ENCODE measurements at places on chromosomes 1 and 21.
A peak's percentile ranks its signal among the peaks of the same experiment; 100 is the strongest.

GRCh38 chr1:30109853-30110252, 613.5 kb downstream of the MATN1 start:
- no peak for DNase-seq

DNA sequence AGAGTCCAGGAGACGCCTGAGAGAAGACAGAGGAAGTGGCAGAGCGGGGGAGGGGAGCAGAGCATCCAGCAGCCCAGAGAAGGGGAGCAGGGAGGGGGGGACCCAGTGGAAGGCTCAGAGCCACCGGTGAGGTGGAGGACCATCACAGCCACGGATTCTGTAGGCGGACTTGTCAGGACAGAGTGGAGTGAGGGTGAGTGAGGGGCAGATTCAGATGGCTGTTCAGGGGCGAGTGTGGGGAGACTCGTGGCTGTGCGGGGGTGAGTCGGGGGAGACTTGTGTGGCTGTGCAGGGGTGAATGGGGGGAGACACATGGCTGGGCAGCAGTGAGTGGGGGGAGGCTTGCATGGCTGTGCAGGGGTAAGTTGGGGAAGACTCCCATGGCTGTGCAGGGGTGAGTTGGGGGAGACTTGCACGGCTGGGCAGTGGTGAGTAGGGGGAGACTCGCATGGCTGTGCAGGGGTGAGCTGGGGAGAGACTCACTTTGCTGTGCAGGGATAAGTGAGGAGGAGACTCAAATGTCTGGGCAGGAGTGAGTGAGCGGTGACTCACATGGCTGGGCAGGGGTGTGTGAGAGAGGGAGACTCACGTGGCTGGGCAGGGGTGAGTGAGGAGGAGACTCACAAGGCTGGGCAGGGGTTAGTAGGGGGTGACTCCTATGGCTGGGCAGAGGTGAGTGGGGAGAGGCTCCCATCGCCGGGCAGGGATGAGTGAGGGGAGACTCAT, 56.8 kb upstream of the ABCG1 start:
- DNase-seq = peak; percentile 40

DNA sequence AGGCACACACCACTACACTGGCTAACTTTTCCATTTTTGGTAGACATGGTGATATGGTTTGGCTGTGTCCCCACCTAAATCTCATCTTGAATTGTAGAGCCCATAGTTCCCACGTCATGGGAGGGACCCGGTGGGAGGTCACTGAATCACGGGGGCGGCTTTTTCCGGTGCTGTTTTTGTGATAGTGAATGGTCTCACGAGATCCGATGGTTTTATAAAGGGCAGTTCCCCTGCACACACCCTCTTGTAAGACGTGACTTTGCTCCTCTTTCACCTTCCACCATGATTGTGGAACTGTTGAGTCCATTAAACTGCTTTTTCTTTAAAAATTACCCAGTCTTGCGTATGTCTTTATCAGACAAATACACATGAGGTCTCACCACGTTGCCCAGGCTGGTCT, 1.3 kb upstream of the FTCD start:
- no peak for DNase-seq

GRCh38 chr1:25952841-25953401, 44.9 kb downstream of the PAFAH2 start:
- no peak for DNase-seq

- DNase-seq = no peak
Measured at GRCh38 chr1:215079456-215079855, 3.1 kb upstream of the KCNK2 start.

DNA sequence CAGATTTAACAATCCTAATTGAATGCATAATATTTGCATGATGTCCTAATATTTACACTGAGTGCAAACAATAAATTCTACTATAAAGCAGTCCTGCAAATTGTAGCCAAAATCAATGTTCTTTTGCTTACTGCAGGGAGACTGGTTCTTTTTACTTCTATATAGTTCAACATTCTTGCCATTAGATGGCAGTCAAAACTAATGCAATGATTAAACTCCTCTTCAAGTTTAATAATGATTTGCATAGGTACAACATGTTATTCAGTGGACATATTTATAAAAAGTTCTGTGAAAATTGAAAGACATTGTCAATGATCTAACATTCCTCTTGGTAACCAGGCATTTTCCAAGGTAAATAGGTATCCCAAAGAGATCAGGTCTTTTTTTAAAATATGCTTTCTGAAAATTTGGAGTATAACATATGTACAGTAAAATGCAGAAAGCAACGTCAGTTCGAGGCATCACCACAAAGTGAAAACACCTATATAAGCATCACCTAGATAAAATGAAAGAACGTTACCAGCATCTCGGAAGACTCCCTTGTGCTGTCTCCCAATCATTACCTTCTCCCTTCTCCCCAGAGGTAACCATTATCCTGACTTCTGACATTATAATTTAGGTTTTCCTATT, 9.8 kb upstream of the FNBP1L start:
- no peak for DNase-seq

DNA sequence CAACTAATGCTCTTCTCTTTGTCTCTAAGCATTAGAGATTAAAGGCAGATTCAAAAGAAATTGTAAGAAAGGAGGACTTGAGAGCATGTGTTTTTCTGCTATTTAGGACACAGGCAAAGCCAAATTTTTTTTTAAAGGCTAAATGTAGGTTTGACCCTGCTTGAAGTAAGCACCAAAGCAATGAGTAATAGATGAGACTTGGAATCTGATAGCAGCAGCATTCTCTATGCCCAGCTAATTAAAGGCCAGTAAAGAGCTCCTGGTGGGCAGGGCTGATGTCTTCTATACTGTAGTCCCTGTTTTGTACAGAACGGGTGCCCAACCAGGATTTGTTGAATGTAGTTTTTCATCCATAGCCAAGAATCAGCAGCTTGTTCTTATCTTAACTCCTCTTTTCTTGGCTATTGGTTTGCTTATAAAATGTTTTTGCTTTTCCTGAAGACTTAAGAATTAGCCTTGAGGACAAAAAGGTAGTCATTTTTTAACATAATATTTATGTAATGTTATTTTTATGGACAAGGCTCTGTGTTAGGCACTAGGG, 179.6 kb downstream of the LMO4 start:
- no peak for DNase-seq

GRCh38 chr1:22494144-22494543, 42.5 kb downstream of the ZBTB40 start:
- DNase-seq = no peak

- DNase-seq = peak; percentile 18
Measured at GRCh38 chr1:43147625-43148327, 24.3 kb downstream of the EBNA1BP2 start.

Measured in CD8-positive, alpha-beta T cell (primary cell).